ENCODE measurements at places on chromosomes 16 and 17.

DNA sequence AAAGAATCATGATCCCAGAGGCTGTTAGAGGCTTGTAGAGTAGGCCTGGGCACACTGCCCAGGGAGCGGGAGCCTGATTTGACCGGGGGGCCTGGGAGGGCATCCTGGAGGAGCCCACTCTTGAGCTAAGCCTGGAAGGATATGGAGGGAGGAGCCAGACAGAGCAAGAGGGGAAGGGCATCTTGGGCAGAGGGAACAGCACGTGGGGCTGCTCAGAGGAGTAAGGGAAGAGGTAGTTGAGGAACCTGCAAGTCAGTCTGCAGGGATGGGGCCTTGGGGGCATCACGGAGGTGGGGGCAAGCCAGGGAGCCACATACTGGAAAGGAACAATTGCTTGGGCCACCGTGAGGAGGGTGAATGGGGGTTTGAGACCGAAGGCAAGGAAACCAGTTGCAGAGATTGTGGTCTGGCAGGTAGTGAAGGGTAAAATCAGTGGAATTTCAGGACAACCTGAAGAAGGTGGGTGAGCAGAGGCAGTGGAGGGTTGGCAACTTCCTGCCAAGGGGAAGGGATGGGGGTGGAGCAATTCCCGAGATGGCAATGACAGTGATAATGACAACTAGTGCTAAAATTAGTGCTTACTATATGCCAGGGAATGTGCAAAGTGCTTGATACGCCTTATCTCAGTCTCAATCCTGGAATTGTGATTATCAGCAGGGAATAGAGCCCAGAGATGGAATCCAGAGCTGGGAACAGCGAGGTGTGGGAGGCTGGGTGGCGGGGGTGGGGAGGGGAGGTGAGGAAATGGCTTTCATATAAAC is 9.7 kb upstream of the RAI1 start:
- no peak for DNase-seq

- DNase-seq: peak; percentile 91
Observed at GRCh38 chr17:1147664-1148063, 32.1 kb downstream of the ABR start.

- no peak for DNase-seq
Observed at GRCh38 chr17:13244513-13244912, 226.7 kb upstream of the ELAC2 start.

GRCh38 chr16:69595127-69596036 is 29.6 kb downstream of the NFAT5 start:
- DNase-seq: no peak

GRCh38 chr17:17379197-17379991 is 76.2 kb downstream of the NT5M start:
- peak; percentile 50 for DNase-seq

GRCh38 chr17:76382351-76382802 is 2.0 kb upstream of the SPHK1 start:
- DNase-seq: peak; percentile 64

- no peak for DNase-seq
Observed at GRCh38 chr16:76210157-76210556, 67.0 kb upstream of the CNTNAP4 start.

DNA sequence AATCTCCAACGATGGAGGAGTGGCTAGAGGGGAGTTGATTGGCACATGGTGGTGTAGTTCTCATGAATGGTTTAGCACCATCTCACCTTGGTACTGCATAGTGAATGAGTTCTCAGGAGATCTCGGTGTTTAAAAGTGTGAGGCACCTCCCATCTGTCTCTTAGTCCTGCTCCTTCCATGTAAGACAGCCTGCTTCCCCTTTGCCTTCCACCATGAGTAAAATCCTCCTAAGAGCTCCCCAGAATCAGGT is 428.8 kb upstream of the MAF start:
- no peak for DNase-seq
